Kidney (tissue), 22 donors: ENCODE measurements at places on chromosomes 2 and 18. TPM values are rescaled to one million over a fixed set of nuclear protein-coding genes. Genes with fewer than 3 reads are reported as not detected.

Gene CD8B2
- total RNA-seq: 0.09 TPM

DNA sequence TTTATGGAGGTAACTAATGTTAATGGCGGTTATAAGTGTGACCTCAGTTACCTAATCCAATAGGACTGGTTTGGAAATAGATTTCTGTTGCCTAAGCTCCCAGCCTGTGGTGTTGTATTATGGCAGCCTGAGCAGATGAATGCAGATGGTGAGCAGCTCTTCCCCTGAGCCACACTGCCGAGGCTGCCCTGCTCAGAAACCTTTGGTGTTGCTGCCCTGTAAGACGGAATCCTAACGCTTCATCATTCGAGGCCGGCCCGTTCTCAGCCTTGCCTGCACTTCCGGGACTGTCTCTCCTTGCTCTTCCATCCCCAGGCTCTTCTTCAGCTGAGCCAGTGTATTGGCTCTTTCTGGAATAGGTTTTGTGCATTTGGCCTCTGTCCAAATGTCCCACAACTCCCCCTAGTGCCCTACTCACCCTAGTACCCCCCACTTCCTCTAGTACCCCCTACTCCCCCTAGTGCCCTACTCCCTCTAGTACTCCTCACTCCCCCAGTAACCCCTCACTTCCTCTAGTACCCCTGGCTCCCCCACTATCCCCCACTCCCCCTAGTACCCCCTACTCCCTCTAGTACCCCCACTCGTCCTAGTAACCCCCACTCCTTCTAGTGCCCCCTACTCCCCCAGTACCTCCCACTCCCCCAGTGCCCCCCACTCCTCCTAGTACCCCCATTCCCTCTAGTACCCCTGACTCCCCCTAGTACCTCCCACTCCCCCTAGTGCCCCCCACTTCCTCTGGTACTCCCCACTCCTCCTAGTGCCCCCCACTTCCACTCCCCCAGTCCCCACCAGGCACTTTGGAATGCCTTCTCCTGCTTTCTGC, 106.0 kb upstream of the TAF1B start:
- H3K4me3 ChIP-seq: no peak overlapping the region
- H3K27me3 ChIP-seq: no peaks in the 10 kb centered on the region
- H3K4me1 ChIP-seq: peaks cover 4% of the 10 kb centered on the region

DNA sequence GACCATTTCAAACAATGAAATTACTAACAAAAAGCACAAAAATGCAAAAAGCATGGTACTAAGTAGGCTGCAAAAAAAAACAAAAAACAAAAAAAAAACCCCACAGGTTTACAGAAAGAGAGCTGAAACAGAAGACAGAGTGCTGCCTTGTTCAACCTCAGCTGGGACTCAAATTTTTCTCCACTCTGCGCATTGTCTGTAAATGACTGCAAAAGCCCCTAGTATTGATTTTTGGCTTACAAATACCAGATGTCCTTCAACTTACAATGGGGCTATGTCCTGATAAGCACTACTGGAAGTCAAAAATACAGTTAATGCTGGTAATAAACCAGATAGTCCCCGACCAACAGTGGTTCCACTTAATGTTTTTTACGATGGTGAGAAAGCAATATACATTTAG, 42.2 kb downstream of the UBE2E3 start:
- DNase-seq: no peak
- H3K4me3 ChIP-seq: no peak overlapping the region
- H3K27ac ChIP-seq: no peak overlapping the region
- H3K36me3 ChIP-seq: no peaks in the 10 kb centered on the region

GRCh38 chr2:168552450-168552856, 96.4 kb downstream of the CERS6 start:
- H3K4me3 ChIP-seq: no peak overlapping the region
- H3K4me1 ChIP-seq: no peaks in the 10 kb centered on the region
- no peaks in the 10 kb centered on the region for H3K27me3 ChIP-seq
- no peaks in the 10 kb centered on the region for H3K36me3 ChIP-seq

DNA sequence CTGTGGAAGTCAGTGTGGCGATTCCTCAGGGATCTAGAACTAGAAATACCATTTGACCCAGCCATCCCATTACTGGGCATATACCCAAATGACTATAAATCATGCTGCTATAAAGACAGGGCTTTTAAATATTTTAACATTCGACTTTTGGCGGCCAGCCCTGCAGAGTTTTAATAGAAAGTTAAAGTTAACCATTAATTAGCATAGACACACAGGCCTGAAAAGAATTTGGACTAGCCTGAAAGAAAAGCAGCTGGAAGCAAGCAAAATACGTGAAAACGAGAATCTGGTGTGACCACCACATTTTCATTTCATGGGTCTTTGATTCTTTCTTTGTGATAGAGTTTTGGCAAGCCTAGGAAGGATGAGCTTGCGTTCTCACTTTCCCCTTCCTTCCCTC, 184.0 kb downstream of the SCG2 start:
- H3K27ac ChIP-seq: no peak overlapping the region
- H3K4me1 ChIP-seq: no peaks in the 10 kb centered on the region
- DNase-seq: peak; percentile 74
- H3K36me3 ChIP-seq: no peaks in the 10 kb centered on the region

- no peaks in the 10 kb centered on the region for H3K27me3 ChIP-seq
- no peak for DNase-seq
- no peaks in the 10 kb centered on the region for H3K36me3 ChIP-seq
- no peak overlapping the region for H3K4me3 ChIP-seq
These were observed 217.6 kb upstream of the FOSL2 start for GRCh38 chr2:28175028-28175427.

Gene CACNB4
- 2.2 TPM for total RNA-seq

GRCh38 chr18:13271302-13271911, 52.8 kb downstream of the LDLRAD4 start:
- no peaks in the 10 kb centered on the region for H3K4me1 ChIP-seq
- no peak overlapping the region for H3K27ac ChIP-seq
- H3K27me3 ChIP-seq: no peaks in the 10 kb centered on the region
- no peak for DNase-seq
- H3K4me3 ChIP-seq: no peak overlapping the region

DNA sequence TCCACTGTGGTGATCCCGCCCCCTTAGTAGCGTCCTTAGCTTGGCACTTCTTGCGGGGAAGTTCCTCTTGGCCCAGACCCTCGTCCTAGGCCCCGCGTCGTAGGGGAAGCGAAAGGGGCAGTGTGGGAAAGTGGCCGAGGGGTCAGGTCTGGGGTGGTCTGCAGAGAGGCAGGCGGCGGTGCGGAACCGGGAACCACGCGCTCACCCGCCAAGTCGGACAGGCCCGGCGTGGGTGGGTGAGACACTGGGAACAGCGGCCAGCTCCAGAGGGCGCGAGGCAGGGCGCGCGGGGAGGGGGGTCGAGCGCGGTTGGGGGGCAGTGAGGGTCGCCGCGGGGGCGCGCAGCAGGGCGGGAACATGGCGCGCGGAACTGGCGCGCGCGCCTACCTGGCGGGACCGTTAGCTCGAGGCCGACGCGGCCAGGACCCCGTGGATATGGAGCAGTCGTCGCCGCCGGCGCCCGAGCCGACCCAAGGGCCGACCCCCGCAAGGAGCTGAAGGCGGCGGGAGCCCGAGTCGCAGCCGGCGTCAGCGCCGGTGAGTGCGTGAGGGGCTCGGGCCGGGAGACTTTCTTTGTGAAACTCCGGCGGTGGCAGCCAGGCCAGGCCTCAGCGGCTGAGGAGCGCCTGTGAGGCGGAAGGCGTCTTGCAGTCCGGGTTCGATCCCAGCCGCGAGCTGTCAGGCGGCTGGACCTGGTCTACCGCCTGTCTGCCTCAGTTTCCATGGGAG, 2896.7 kb upstream of the TEKT4 start:
- no peaks in the 10 kb centered on the region for H3K27me3 ChIP-seq
- no peaks in the 10 kb centered on the region for H3K4me1 ChIP-seq
- no peak for DNase-seq
- H3K27ac ChIP-seq: no peak overlapping the region
- no peak overlapping the region for H3K4me3 ChIP-seq

GRCh38 chr2:46032161-46032813, 264.9 kb upstream of the EPAS1 start:
- H3K4me3 ChIP-seq: no peak overlapping the region
- no peak for DNase-seq
- no peaks in the 10 kb centered on the region for H3K4me1 ChIP-seq
- H3K27me3 ChIP-seq: no peaks in the 10 kb centered on the region

- no peak overlapping the region for H3K4me3 ChIP-seq
- H3K36me3 ChIP-seq: no peaks in the 10 kb centered on the region
- no peaks in the 10 kb centered on the region for H3K4me1 ChIP-seq
- H3K27me3 ChIP-seq: no peaks in the 10 kb centered on the region
These were observed 11.1 kb upstream of the INO80C start for GRCh38 chr18:35508746-35509338.

GRCh38 chr2:27255660-27256059, 7.2 kb downstream of the SLC30A3 start:
- H3K27me3 ChIP-seq: peaks cover under 1% of the 10 kb centered on the region
- DNase-seq: no peak
- H3K4me3 ChIP-seq: no peak overlapping the region
- H3K4me1 ChIP-seq: no peaks in the 10 kb centered on the region

Gene LIMS4
- total RNA-seq: 2.9 TPM

Gene CFC1B
- total RNA-seq: not detected

Gene SKOR2
- not detected for total RNA-seq

DNA sequence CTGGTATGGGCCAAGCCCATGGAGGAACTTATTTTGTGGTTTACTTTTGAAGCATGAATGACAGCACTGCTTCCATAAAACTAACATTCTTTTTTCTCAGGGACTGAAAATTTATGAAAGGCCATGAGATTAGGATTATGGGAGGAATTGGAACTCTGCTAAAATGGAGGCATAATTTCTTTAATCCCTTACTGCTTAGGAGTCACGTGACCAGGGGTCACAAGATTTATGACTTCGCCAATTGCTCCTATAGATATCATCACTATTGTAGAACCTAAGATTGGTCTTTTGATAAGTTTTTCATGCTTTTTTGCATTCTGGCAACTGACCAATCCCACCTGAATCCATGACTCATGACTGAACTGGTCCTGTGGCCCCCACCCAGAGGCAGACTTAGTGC, 495.7 kb upstream of the VRK2 start:
- H3K4me3 ChIP-seq: no peak overlapping the region
- H3K27ac ChIP-seq: no peak overlapping the region
- no peaks in the 10 kb centered on the region for H3K4me1 ChIP-seq
- no peaks in the 10 kb centered on the region for H3K36me3 ChIP-seq
- H3K27me3 ChIP-seq: no peaks in the 10 kb centered on the region

GRCh38 chr2:73983322-73984202, 1.1 kb upstream of the TET3 start:
- no peaks in the 10 kb centered on the region for H3K4me1 ChIP-seq
- peak overlapping the region; percentile 89 for H3K27ac ChIP-seq
- H3K36me3 ChIP-seq: no peaks in the 10 kb centered on the region
- H3K4me3 ChIP-seq: peak overlapping the region; percentile 63

DNA sequence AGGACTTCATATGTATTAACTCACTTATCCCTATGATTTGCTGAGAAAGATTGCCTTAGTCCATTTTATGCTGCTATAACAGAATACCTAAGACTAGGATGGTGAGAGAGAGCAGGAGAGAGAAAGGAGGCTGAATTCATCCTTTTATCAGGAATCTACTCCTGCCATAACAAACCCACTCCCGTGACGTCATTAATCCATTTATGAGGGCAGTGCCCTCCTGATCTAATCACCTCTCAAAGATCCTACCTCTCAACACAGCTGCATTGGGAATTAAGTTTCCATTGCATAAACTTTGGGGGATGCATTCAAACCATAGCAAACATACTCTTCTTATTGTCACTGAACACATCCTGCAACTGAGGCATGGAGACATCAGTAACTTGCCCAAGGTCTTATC, 122.0 kb downstream of the VIT start:
- DNase-seq: no peak
- H3K36me3 ChIP-seq: no peaks in the 10 kb centered on the region
- H3K27ac ChIP-seq: no peak overlapping the region
- no peaks in the 10 kb centered on the region for H3K4me1 ChIP-seq
- no peaks in the 10 kb centered on the region for H3K27me3 ChIP-seq

DNA sequence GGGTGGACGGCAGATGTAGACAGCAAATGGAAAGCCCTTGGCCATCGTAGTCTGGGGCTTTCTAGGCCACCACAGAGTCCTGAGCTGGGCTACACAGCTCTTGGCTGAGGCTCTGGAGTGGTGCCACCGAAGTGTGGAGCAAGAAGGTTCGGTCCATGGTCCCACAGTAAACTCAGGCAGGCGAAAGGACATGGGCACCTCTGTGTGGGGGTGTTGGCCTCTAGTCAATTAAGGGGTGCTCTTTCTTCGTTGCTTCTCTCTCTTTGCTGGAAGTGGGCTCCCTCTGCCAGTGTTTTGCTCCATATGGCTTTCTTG, 34.7 kb upstream of the MRPL33 start:
- H3K36me3 ChIP-seq: no peaks in the 10 kb centered on the region
- H3K27ac ChIP-seq: peak overlapping the region; percentile 45
- H3K4me3 ChIP-seq: no peak overlapping the region

Gene MCEE
- total RNA-seq: 20.3 TPM

Gene CCDC68
- total RNA-seq: 6.1 TPM

Gene DSG1
- total RNA-seq: not detected

Gene IL37
- total RNA-seq: not detected

Gene CFC1
- total RNA-seq: not detected

- H3K27me3 ChIP-seq: peaks cover 9% of the 10 kb centered on the region
- H3K27ac ChIP-seq: no peak overlapping the region
- no peaks in the 10 kb centered on the region for H3K4me1 ChIP-seq
- H3K4me3 ChIP-seq: no peak overlapping the region
- peak; percentile 80 for DNase-seq
- no peaks in the 10 kb centered on the region for H3K36me3 ChIP-seq
These were observed 4.9 kb downstream of the CIDEA start for GRCh38 chr18:12258719-12259705.

GRCh38 chr18:50466634-50467033, 91.8 kb downstream of the SKA1 start:
- H3K4me1 ChIP-seq: no peaks in the 10 kb centered on the region
- no peak for DNase-seq
- H3K4me3 ChIP-seq: no peak overlapping the region
- no peaks in the 10 kb centered on the region for H3K27me3 ChIP-seq

- H3K27ac ChIP-seq: no peak overlapping the region
- no peaks in the 10 kb centered on the region for H3K4me1 ChIP-seq
- H3K36me3 ChIP-seq: no peaks in the 10 kb centered on the region
- no peaks in the 10 kb centered on the region for H3K27me3 ChIP-seq
- no peak for DNase-seq
These were observed 59.7 kb upstream of the ZC3H15 start for GRCh38 chr2:186426153-186427016.

GRCh38 chr2:172249334-172249733, 146.6 kb upstream of the DLX2 start:
- H3K27ac ChIP-seq: no peak overlapping the region
- peaks cover 9% of the 10 kb centered on the region for H3K4me1 ChIP-seq
- no peaks in the 10 kb centered on the region for H3K27me3 ChIP-seq
- no peak overlapping the region for H3K4me3 ChIP-seq
- H3K36me3 ChIP-seq: no peaks in the 10 kb centered on the region
- no peak for DNase-seq

GRCh38 chr2:239574434-239575156, 173.8 kb upstream of the HDAC4 start:
- no peaks in the 10 kb centered on the region for H3K27me3 ChIP-seq
- no peaks in the 10 kb centered on the region for H3K4me1 ChIP-seq
- no peaks in the 10 kb centered on the region for H3K36me3 ChIP-seq
- DNase-seq: peak; percentile 24

Gene CDH7
- not detected for total RNA-seq

Gene HOXD12
- total RNA-seq: not detected

- H3K36me3 ChIP-seq: no peaks in the 10 kb centered on the region
- H3K27me3 ChIP-seq: peaks cover 11% of the 10 kb centered on the region
- H3K4me3 ChIP-seq: no peak overlapping the region
These were observed 1.2 kb downstream of the MLPH start for GRCh38 chr2:237488295-237488694.

- H3K27me3 ChIP-seq: no peaks in the 10 kb centered on the region
- peaks cover 16% of the 10 kb centered on the region for H3K4me1 ChIP-seq
- DNase-seq: no peak
- H3K36me3 ChIP-seq: peaks cover 39% of the 10 kb centered on the region
- H3K27ac ChIP-seq: peak overlapping the region; percentile 91
- H3K4me3 ChIP-seq: peak overlapping the region; percentile 78
These were observed 590 bp downstream of the EIF2B4 start for GRCh38 chr2:27369471-27370025.

Gene AFF3
- 11.0 TPM for total RNA-seq
